ENCODE measurements at places on chromosomes 16 and 17.

DNA sequence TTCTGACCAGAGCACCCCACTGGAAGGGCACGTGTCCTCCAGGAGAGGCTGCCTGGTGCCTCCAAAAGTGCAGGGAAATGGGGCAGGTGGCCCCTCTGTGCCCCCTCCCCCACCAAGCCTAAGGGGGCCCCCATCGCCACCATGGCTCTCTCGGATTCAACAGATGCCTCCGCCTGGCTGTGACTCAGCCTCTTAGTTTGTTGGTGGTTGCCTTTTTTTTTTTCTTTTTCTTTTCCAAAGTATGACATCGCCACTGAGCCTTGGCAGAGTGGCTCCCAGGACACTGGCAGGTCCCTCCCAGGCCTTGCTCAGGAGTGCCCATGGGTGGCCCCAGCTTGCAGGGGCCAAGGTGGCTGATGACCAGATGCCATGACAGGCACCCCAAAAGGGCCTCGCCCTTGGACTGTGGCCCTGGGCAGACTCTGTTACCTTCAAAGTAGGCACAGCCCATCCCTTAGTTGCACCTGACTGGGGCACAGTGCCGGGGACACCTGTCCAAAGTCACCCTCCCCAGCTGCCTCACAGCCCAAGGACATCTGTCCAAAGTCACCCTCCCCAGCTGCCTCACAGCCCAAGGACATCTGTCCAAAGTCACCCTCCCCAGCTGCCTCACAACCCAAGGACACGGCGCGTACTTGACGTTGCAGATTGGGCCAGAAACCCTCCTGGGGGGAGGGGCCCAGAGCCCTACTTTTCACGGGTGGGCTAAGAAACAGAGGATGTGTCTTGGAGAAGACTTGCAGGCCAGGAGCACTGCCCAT lies 29.6 kb downstream of the NPTX1 start:
- no peak for DNase-seq

DNA sequence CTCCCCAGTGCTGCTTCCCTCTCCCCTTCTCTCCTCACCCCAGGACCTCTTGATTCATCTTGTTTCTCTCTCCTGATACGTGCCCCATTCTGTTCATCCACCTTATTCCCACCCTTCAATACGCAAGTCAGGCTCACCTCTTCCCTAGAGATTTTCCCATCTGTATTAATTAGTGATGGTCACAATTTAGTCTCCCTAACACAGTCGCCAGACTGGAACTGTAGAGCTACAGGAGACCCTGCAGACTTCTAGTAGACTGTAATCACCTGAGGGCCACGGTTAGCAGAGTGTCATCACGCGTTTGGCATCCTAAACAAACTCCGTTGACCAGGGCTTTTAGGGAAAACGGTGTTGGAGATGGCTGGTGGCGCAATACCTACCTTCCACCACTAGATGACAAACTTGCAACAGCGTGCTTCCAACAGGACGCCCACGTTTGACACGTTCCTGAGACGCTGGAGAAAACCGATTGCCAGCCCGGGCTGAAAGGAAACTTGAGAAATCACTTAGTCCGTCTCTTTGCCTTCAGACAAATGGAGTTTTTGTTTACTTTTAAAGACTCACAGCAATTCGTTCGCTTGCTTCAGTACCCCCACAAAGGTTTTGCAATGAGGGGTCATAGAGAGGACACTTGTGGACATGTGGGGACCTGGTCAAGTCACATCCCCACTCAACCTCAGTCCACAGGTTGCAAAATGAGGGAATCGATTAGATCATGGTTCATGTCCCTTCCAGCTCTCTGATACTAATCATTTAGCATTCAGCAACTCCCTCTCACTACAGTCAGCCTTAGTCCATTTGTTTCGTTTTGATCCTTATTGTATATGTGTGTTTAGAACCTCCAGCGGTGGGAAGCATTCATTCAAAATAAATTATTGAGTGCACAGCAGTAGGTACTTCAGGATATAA lies 20.6 kb downstream of the MYL4 start:
- peak; percentile 86 for DNase-seq

DNA sequence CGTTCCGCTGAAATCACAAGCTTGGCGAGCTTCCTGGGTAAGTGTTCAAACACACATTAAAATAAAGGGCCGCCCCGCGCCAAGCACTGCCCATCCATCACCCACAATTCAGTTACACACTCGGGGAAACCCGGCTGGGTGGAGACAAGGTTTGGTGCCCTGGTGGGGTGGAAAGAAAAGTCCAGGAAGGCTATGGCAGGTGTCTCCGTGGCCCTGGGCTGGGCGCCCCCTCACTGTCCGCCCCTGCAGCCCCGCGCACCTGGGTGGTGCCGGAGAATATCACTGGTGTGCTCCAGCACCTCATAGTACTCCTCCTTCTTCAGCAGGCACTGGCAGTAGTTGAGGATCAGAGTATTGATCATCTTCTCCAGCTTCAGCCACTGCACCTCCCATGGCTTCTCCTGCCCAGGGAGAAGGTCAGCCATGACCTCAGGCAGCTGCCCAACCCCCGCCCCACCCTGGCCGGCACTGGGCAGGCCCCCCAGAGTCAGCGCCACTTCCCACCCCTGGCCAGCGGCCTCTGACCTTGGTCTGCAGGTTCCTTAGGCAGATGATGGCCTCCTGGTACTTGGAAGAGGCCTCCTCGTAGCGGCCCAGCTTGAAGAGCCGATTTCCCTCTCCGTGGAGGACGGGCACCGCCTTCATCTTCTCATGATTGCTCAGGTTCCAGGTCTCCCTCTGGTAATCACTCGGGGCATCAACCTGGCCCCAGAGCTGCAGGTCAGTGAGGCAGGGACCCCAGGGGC lies 8.4 kb downstream of the AIPL1 start:
- DNase-seq = no peak

GRCh38 chr16:57688987-57689761 lies 5.4 kb upstream of the DRC7 start:
- DNase-seq = no peak

- DNase-seq = peak; percentile 83
Observed at GRCh38 chr16:1929578-1930337, 11.5 kb upstream of the HS3ST6 start.

DNA sequence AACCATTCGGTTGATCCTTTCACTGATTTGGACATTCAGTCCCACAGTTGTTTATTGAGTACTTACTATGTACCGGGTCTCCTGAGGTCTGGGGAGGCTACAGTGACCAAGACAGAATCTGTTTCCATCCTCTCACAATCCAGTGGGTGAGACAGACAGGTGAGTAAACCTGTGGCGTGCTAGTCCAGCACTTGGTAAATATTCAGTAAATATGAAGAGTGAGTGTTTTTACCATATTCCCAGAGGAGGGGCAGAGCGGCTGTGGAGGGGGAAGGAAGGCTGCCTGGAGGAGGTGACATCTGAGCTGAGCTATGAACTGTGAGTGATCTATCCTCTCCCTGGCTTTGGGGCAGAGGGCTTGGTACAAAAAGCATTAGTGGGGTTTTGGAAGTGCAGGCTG lies 31.4 kb downstream of the CCR7 start:
- no peak for DNase-seq

DNA sequence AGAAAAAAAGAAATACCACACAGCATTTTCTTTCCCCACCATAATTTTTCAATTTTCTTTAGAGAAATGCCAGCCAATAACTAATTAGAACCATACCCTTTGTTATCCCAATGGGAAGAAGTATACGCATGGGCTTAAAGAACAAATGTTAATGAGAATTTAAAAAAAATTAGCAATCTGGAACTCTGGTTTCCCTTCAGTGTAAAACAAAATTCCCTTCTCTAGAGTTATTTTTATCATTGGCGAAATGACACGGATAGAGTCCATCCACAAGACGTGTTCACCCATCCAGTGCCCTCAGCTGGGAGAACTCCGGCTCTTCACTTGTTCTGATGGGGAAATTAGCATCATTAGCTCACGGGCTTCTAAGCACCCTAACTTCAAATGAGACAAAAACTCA lies 3.3 kb downstream of the NXN start:
- no peak for DNase-seq

DNA sequence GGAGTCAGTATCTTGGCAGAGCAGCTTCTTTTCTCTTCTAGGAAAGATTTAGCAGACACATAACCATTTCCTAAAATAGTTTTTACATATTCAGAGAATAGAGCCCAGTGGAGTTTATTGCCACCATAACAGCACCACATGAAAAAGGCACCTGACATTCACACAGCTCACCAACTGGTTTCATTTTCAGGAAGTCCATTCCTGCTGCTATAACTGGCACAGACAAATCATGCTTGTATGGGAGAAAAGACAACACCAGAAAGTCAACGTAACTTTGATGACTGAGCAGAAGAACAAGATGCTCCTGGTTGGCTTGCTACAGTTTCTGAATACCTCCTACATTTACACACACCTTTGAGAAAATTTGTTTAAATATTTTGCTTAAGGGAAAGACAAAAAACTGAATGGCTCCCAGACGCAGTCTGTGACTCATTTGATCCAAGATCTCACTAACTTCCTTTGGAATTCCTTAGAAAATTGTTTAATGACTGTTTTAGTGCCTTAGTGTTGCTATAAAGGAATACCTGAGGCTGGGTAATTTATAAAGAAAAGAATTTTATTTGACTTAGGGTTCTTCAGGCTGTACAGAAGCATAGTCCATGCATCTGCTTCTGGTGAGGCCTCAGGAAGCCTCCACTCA lies 1380.6 kb downstream of the CDH8 start:
- DNase-seq = no peak

GRCh38 chr16:56609463-56609921 lies 1.1 kb downstream of the MT2A start:
- peak; percentile 92 for DNase-seq

GRCh38 chr16:67194260-67194659 lies 2.3 kb downstream of the E2F4 start:
- DNase-seq = peak; percentile 92

DNA sequence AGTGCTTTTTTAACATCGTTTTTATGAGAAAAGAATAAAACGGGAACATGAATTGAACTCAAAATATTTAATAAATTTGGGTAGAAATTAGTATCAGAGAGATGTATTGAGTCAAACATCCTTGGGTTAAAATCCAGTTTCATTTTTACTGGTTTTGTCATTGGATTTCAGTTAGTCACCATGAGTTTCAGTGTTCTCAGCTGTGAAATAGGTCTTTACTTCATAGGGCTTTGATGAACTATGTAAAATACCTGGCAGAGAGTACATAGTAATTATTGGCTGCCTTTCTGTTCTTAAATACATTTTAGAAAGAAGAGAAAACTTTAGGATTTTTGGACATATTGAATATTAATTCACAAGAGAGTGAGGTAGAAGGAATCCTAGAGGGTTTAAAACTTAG lies 105.8 kb downstream of the TANC2 start:
- DNase-seq = no peak

GRCh38 chr16:27324851-27325301 lies 11.1 kb downstream of the IL4R start:
- no peak for DNase-seq

- DNase-seq = no peak
Observed at GRCh38 chr17:31309556-31309955, 4.3 kb downstream of the EVI2B start.

DNA sequence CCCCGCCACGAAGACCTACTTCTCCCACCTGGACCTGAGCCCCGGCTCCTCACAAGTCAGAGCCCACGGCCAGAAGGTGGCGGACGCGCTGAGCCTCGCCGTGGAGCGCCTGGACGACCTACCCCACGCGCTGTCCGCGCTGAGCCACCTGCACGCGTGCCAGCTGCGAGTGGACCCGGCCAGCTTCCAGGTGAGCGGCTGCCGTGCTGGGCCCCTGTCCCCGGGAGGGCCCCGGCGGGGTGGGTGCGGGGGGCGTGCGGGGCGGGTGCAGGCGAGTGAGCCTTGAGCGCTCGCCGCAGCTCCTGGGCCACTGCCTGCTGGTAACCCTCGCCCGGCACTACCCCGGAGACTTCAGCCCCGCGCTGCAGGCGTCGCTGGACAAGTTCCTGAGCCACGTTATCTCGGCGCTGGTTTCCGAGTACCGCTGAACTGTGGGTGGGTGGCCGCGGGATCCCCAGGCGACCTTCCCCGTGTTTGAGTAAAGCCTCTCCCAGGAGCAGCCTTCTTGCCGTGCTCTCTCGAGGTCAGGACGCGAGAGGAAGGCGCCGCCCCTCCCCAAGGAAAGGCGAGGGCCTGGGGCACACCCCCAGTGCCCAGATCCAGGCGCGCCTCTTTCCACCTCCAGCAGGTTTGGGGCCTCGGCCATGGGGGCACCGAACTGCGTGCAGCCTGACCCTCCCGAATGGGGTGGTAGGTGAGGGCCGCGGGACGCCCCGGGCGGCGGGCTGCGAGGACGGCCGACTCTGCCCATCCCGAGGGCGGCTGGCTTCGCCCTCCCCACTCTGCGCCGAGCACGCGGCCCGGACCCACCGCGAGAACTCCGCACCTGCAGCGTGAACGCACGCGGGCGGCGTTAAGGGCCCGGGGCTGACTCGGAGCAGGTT lies 664 bp downstream of the HBQ1 start:
- DNase-seq = peak; percentile 89
